Nucleus accumbens (tissue), 56 donors: ENCODE measurements at places on chromosomes 4 and X.

- peak; percentile 28 for DNase-seq
These were observed at the start of gene KLHL13 for GRCh38 chrX:118116713-118117550. KLHL13 (minus strand) TSS chrX:118116810; CDS start chrX:118028473, 88,337 bp downstream.

- no peak for DNase-seq
These were observed 34.6 kb downstream of the SEPTIN11 start for GRCh38 chr4:76984127-76984526.

DNA sequence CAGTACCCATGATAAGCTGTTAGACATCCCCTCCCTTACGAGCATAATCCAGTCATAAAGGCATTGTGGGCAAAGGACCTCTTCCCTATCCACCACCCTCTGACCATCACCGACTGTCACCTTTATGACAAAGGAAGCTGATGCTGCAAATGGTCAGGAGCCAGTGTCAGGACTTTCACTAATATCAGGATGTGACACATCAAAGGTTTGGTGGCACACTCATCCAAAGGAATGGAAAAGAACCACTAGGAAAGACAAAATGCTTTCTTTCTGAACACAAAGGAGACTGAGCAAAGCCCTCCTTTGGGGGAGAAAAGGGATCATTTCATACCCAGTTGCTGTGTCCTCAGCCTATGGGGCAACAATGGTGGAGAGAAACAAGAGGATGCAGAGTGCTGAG is 66.9 kb upstream of the PROM1 start:
- no peak for DNase-seq

GRCh38 chr4:88846206-88846790 is 148.7 kb upstream of the NAP1L5 start:
- no peak for DNase-seq

DNA sequence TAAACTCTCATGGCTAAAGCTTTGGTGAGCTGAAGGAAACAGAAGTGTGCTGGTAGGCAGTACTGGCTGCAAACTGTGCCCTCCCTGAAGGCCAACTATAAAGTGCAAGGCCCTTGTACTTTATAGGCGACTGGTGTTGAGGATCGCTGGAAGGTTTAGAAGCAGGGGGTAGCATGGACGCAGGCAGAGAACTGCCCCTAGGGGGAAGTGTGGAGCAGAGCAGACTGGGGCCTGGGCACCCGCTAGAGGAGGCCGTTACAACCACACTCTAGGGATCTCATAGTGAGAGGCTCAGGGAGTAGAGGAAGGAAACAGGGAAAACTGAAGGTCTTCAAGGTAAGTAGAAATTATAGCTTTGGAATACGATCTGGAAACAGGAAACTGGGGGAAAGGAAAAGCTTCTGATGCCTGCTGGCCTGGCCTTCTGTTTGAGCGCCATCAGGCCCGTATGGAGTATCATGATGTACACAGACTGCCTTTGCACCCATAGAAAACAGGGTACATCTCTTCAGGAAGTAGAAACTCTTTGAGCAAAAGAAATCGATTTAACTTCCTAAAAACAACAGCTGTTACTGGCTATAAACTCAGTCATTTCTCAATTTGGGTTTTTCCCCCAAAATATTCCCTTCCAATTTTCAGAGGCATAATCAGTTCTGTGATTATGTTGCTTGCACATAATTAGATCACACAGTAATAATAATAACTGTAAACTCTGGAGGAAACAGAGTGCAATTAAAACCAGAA is 23.9 kb upstream of the TMSB4X start:
- DNase-seq, result no peak

- no peak for DNase-seq
These were observed 53.7 kb upstream of the MYOZ2 start for GRCh38 chr4:119081943-119082342.

- no peak for DNase-seq
These were observed 2.1 kb downstream of the PCDH18 start for GRCh38 chr4:137530176-137530575.

- DNase-seq, result no peak
These were observed 276.7 kb downstream of the GBA3 start for GRCh38 chr4:22969287-22969896.

DNA sequence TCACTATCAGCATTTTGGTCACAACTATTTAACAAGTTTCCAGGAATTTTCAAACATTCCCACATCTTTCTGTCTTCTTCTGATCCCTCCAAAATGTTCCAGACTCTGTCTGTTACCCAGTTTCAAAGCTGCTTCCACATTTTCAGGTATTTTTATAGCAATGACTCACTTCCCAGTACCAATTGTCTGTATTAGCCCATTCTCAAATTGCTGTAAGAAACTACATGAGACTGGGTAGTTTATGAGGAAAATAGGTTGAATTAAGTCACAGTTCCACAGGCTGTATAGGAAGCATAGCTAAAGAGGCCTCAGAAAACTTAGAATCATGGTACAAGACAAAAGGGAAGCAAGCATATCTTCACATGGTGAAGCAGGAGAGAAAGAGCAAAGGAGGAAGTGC is 475.0 kb upstream of the PCDH7 start:
- DNase-seq, result no peak

- DNase-seq, result no peak
These were observed 15.7 kb upstream of the BANK1 start for GRCh38 chr4:101774807-101775206.
